ENCODE measurements at places on chromosomes 2 and 18.

DNA sequence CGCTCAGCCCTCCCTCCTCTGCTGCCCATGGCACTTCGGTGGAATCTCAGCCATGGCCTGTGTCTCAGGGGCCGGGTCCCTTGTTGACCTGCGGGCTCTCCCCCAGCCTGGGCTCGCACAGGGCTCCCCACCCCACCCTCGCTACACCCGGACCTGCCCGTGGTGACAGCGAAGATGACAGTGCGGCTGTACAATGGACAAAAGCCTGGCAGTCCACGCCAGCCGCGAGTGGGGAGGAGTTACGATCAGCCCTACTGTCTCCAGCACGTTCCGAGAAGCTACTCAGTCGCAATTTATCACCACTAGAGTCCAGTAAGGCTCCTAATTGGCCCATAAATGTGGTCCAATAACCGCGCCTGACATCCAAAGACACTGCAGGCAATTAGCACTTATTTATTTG lies 31.6 kb downstream of the GBX2 start:
- no peak for DNase-seq

DNA sequence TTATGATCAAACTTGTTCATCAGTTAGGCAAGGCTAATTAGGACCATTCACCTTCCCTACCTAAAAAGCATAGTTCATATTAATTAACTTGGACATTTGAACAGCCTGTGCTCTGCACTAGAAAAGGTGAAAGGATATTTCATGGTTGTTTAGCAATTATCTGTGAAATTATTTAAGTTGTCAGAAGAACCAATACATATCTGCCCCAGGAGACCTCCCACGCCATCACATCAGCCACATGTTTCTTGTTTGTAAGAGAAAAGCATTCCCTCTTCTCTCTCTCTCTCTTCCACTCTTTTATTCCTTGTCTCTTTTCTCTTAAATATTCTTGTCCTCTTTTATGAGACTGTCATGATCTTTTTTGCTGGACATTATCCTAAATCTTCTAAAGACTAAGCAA lies 282.0 kb upstream of the RND3 start:
- no peak for DNase-seq

DNA sequence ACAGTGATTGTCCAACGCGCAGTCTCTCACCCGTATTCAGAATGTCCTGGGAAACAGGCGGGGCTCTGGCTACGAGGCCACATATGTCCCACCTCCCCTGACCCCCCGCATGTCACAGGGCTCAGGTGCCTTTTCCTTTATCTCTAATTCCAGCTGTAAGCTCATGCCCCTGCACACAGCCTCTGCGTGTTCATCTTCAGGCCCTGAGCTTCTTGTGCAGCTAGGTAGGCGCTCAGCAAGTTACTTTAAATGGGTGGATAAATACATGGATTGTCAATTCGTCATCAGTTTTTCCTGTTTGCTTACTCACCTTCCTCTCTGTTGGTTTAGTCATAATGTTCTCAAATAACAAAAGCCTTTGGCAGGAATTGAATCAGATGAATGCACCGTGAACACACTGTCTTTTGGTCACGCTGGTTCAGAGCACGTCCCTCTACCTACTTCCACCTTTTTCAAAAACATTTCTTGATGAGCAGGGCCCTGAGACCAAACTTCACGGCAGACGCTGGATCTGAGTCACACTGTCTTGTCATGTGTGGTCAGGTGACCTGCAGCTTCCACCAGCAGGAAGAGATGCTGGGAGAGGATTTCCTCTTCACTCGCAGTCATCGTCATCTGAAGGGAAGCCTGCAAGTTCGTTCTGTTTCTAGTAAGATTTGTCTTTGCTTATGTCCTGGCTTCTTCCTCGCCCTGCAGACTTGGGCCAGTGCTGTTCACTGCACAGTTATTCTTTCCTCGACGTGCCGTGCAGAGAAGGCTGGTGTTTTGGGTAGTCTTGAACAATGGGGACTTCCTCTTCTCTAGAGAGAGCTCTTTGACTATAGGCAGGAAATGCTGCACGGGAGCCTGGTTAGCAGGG lies 138.1 kb downstream of the PTGR3 start:
- peak; percentile 62 for DNase-seq

GRCh38 chr18:76391038-76391437 lies 104.0 kb downstream of the ZNF516 start:
- no peak for DNase-seq

DNA sequence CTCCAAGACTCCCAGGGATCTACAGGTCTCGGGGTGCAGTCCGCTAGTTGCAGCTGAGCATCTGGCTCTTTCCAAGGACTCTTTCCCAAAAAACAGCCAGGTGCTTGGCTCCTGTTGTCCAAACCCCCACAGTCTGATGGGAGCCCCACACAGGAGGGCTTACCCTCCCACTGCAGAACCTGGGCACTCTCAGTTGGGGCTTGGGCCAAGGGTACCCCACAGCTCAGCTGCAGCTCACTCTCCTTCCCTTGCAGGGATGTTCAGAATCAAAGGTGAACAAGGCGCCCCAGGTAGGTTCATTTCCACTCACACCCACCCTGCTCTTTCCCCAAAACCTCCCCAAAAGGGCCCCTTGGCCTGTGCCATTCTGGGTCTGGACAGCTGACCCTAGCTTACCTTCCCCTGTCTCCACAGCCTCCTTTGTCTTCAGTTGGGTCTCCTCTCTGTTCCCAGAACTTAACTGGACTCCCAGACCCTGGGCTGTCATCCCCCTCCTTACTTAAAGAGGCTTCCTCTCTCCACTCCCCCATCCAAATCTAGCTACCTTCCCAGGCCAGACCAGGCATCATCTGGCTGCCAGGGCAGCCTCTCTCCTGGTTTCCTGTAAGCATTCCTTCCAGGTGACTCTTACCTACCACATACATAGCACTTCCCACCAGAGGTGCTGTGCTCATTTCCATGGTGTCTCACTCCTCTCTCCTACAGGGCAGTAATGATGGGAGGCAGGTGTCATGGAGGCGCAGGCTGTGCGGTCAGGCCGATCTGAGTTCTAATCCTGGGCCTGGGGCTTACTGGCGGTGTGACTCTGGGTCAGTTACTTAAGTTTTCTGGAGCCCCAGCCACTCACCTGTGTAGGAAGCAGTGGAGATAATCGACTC lies 29.5 kb downstream of the MARCO start:
- DNase-seq: no peak

GRCh38 chr18:50179465-50179864 lies 15.5 kb downstream of the MYO5B start:
- DNase-seq: no peak

GRCh38 chr2:191713837-191714236 lies 35.9 kb downstream of the NABP1 start:
- no peak for DNase-seq

DNA sequence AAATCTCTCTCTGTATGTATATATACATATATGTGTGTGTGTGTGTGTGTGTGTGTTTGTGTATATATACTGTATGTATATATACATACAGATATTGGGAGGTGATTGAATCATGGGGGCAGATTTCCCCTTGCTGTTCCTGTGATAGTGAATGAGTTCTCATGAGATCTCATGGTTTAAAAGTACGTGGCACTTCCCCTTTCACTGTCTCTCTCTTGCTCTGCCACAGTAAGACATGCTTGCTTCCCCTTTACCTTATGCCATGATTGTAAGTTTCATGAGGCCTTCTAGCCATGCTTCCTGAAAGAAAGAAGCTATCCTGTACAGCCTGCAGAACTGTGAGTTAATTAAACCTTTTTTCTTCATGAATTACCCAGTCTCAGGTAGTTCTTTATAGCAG lies 18.8 kb upstream of the CCDC195 start:
- DNase-seq: no peak

DNA sequence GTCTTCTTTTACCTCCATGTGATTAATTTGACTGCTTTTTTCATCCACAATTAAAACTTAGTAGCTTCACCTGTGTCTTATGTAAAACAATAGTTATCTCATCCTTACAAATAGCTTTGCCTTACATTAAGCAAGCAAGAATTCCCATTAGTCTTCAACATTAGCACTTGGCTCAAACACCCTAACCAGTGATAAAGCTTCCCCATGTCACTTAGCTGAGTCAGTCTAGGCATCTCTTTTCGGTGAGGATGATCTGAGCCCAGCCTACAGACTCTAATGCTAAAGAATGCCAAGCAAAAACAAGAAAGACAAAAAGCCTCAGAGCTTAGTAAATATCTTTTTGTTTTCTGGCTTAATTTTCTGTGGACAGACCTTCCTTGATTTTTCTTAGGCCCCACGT lies 26.1 kb downstream of the GAD1 start:
- no peak for DNase-seq

- DNase-seq: no peak
These were observed 79.9 kb downstream of the ALK start for GRCh38 chr2:29841386-29842004.

DNA sequence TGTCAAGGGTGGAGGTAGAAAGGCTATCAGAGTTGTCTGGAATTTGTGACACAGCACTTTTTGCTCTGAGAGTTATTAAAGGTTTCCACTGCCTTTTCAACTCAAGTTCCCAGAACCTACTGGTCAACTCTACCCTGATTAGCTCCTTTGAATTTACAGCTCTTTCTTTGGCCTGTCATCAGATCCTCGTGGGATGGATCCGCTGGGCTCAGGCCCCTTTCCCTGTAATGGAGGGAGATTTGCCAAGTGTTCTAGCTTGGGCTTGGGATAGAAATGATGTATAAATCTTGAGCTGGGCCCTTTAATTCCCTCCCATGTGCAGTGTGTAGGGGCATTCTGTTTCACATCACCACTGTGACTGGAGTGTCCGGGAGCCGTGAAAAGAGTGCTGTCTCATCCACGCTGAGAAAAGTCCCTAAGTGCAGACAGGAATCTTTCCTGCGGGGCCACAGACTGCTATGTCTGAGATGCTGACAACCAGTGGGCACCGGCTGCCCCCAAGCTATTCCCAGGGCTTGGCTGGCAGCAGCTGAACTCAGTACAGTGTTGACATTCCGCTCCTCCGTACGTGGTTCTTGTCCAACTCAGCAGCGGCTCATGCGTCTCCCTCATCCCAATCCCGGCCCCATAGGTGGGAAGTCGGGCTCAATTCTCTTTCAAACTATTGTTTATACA lies 46.9 kb upstream of the ARHGAP28 start:
- no peak for DNase-seq

- no peak for DNase-seq
These were observed 152.2 kb upstream of the REV1 start for GRCh38 chr2:99641999-99642398.

DNA sequence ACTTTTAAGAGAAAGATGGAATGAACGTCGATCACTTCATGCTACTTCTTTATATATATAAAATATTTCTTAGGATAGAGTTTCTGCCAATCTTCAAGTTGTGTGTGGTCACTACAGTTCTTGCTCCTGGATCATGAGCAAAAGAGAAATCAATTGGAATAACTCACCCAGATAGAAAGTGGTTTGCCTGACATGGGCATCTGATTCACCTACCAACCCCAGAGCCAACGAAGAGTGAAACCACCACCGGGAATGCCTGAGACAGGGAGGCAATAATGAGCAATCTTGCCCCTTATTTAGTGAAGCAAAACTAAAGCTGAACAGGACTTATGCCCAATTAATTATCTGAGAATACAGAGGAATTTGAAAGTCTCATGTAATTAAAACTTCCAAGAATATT lies 250.2 kb upstream of the REG3G start:
- DNase-seq: no peak

- no peak for DNase-seq
These were observed 488.0 kb downstream of the EIPR1 start for GRCh38 chr2:2889646-2890045.

- DNase-seq: no peak
These were observed 48.6 kb downstream of the GYPC start for GRCh38 chr2:126704434-126705160.

- no peak for DNase-seq
These were observed 4.4 kb downstream of the TNFAIP6 start for GRCh38 chr2:151361674-151362370.

GRCh38 chr2:195468771-195469170 lies 188.3 kb upstream of the SLC39A10 start:
- DNase-seq: no peak

- DNase-seq: no peak
These were observed 77.0 kb downstream of the PRKCE start for GRCh38 chr2:45728458-45728942.

- DNase-seq: peak; percentile 41
These were observed 9.5 kb upstream of the CNNM3 start for GRCh38 chr2:96806468-96807126.

GRCh38 chr2:200695601-200696000 lies 109.8 kb downstream of the AOX1 start:
- no peak for DNase-seq

DNA sequence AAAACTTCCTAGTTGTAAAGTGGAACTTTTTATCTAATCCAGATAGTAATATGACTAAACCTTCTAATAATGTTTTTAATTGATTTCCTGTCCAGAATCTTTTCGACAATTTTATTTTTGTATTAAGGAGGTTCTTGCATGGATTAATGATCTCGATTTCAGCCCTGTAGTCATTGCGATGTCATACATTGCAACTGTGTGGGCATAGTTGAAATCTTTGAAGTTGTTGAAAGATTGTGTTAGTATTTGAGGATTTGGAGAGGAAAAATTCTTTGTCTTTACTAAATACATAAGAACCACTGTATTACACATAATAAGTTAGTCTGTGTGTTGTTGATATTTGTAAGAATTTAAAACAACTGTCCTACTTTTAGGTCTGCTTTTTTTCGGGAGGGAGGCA lies 31.1 kb downstream of the ACSL3 start:
- DNase-seq: no peak

GRCh38 chr2:150027164-150027563 lies 439.6 kb upstream of the MMADHC start:
- DNase-seq: no peak

- no peak for DNase-seq
These were observed 620.7 kb downstream of the NYAP2 start for GRCh38 chr2:226020176-226020575.

DNA sequence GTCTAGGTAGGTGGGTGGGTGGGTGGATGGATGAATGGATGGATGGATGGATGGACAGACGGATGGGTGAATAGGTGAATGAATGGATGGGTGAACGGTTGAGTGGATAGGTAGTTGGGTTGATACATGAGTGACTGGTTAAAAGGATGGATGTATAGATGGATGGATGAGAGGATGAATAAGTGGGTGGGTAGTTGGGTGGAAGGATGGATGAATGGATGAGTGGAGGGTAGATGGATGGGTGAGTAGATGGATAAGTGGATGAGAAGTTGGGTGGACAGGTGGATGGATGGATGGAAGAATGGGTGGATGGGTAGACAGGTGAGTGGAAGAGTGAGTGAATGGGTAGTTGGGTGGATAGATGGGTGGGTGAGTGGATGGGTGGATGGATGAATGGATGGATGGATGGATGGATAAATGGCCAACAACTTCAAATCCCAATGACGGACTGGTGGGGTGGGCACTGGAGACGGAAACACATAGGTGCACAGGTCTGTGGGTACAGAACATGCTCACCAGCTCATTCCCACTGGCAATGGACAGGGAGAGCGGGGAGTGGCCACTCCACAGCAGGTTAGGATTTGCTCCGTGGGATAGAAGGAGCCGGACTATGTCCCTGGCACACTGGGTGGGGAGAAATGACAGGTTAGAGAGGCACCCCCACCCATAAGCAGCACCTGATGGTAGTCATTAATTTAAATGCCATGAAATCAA lies 48.8 kb downstream of the ANKMY1 start:
- no peak for DNase-seq

GRCh38 chr2:28567061-28567471 lies 71.2 kb downstream of the PLB1 start:
- DNase-seq: peak; percentile 30

GRCh38 chr2:72415241-72415661 lies 267.6 kb upstream of the CYP26B1 start:
- DNase-seq: no peak
